ENCODE measurements at places on chromosomes 13 and 19.

DNA sequence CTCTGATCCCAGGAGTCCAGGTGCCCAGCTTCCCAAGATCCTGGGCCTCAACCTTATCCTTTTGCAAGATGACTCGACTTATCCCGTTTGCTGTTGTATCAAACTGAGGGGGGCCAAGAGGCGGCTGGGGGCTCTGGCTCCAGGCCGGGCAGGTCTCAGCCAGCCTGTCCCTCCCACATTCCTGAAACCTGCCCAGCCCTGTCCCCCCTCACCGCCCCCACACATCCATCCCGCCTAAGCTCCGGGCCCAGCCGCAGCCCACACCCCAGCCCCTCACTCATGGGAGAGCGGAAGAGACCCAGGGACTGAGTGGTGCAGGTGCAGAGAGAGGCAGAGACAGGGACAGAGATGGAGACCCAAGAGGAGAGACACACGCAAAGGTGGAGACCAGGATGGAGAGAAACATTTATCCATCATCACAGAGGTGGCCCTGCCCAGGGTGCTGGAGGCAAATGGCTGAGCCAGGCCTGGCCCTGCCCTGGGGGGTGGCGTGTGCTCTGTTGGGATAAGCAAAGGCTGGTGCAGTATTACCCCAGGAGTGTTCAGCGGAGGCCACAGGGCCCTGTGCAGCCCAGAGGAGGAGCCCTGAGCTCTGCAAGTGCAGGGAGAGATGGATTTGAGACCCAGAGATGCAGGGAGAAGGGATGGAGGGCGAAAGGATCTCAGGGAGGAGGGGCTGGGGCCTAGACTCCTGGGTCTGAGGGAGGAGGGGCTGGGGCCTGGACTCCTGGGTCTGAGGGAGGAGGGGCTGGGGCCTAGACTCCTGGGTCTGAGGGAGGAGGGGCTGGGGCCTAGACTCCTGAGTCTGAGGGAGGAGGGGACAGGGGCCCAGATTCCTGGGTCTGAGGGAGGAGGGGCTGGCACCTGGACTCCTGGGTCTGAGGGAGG lies 1.6 kb downstream of the BCAM start:
- no peak for DNase-seq

GRCh38 chr13:39040206-39040605 lies 1.9 kb downstream of the NHLRC3 start:
- DNase-seq = no peak

GRCh38 chr13:114313061-114313860 lies 1.0 kb upstream of the CHAMP1 start:
- DNase-seq = no peak

- DNase-seq = no peak
Measured at GRCh38 chr19:18319591-18320135, 3.2 kb downstream of the LSM4 start.

GRCh38 chr19:31316201-31316951 lies 32.9 kb downstream of the TSHZ3 start:
- DNase-seq = no peak

DNA sequence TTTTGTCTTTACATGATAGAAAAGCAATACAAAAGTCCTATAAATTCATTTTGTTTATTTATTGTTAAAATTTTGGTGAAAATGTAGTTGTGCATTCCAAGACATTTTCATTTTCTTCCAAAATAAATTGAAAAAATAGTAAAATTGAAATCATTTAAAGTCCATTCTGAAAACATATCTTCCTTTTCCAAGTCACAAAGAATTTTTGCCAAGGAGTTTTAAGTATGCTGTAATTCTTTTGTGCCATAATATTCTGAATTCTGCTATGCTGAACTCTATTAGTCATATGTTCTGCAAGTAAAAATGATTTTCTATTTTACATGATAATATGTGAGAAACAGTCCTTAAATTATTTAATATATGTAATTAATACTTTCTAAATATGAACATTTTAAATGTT lies 879.6 kb upstream of the SLC10A2 start:
- DNase-seq = no peak

Measured in activated gamma-delta T cell (primary cell).